Activated CD8-positive, alpha-beta memory T cell treated with anti-CD3 and anti-CD28 coated beads, Interleukin-2, amount 50 U/mL, for 4 hours (primary cell): ENCODE measurements at places on chromosomes 3 and 15.

DNA sequence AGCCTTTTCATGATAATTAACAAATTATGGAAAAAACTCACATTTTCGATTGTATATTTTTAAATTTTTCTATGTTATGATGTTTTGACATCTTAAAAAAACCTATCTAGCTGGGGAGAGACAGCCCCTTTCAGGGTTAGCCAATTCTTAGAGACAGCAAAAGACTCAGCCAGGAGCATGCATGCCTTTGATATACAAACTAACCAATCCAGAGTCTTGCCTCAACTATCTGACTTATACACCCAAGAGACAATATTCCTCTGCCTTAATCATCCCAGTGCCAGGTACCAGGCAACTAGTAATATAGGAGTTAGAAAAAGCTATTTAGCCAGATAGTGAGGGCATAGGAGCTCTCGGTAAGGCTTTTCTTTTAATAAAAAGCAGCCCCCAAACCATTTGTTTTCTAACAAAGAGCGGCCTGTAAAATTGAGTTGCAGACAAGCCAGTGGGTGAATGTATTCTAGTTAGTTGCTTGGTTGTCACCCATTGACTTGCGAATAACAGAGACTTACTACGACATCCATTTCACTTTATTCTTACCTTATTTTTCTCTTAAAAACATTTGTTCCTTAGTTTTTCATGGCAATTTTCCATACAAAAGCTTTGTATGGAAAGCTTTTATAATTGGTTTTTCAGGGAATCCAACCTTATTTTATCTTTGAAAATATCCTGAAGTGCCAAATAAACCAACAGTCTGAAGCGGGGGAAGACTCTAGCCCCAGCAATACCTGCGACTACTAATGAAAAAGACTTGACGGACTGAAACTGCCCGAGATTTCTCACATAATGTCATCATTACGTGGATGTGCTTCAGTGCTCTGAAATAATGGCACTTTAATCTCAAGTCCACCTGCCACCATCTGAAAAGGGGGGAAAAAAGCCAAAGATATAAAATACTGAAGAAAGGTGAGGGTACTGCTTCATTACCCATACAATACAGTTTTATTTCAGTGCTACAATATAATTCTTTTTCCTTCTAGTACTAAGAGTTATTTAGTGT lies 64.6 kb upstream of the ATP2C1 start:
- no peak for DNase-seq

GRCh38 chr15:70337277-70338186 lies 239.8 kb upstream of the TLE3 start:
- DNase-seq: no peak

DNA sequence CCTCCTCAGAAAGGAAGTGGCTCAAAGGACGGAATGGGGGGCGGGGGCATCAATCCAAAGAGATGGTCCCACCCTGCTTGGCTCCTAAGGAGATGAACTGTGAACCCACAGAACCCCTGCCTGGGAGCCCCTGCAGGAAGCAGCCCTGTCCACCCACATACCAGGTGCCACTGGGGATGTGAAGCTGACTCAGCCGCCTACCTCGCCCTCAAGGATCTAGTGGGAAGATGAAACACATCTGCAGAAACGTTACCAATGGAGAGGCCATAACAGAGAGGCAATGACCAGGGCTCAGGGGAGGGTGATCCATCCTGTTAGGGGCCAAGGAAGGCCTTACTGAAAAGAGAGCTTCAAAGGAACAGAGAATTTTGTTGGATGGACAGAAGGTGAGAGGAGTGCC lies 35.1 kb downstream of the EAF1 start:
- DNase-seq: no peak

DNA sequence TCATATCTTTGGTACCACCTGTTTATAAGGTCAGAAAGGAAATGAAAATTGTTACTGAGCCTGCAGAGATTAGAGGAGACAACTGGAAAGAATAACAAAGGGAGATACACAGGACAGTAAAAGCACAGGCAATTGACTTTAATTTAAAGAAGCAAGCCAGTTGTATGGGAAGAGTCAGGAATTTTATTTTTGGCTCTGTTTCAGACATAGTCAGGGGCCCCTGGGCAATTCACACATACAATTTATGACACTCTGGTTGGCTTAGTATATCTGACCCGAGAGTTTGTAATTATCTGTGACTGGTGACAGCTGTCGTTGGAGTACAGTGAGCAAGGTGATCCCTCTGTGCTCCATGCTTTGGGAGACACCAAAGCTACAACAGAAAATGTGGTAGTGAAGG lies 591.9 kb upstream of the NECTIN3 start:
- no peak for DNase-seq

DNA sequence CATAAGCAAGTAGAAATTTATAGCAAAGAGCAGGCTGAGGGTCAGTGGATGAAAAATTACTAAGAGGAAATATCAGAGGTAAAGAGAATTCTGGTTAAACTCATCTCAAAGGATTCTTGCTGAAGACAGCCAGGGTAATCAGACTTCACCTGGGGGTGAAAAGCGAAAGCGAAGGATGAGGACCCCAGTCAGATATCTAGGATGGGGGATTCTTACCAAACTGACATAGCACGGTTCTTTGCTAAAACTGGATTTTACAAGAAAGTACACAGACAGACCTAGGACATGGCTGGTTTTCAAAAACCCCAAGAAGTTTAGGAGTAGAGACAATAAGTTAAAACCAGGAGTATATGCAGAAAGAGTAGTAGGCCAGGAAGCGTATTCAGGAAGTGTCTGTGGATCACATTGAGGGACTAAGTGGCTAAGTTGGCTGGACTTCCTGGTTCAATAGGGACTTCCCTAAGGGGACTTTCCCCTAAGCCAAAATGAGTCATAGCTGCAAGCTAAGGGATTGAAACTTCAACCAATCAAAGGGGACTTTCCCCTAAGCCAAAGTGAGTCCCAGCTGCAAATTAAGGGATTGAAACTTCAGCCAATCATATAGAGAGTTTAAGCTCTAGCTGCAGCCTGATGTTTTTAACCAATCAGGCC lies 2.4 kb upstream of the CFAP91 start:
- no peak for DNase-seq

DNA sequence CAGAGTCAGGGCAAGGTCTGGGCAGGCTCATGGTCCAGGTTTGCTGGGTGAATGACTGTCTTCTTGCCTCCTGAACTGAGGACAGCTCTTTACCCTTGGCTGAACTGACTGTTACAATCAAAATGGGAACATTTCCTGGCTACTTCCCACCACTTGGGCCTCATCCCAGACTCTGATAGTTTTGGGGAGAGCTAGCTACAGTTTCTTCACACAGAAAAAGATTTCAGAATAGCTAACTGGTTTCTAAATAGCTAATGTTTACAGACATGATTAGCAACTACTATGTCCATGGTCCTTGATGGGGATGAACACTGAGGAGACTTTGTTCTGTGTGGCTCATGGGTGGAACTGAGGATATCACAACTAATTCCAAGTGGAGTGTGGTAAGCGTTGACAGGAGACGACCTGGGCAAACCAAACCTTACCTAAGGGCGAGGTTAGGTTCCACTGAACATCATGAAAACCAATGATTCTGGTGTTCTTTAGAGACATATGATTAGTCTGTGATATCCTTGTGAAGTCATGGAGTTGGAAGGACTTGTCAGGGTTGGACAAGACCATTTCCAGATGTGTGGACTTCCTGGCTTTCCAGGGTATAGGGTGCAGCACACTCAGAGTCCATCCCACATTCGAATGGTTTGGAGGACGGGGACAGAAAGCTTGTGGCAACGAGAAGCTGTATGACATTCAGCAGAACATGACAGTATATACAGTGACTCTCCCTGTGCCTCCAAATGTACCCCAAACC lies 7.3 kb downstream of the ALPK3 start:
- no peak for DNase-seq

GRCh38 chr15:76056931-76057330 lies 2.9 kb upstream of the TMEM266 start:
- DNase-seq: no peak

- DNase-seq: no peak
These were observed 418.6 kb upstream of the ONECUT1 start for GRCh38 chr15:53208751-53209150.

- DNase-seq: no peak
These were observed 56.8 kb downstream of the ZNF148 start for GRCh38 chr3:125318167-125318865.

- no peak for DNase-seq
These were observed 523.1 kb upstream of the TGFBR2 start for GRCh38 chr3:30083315-30083714.

DNA sequence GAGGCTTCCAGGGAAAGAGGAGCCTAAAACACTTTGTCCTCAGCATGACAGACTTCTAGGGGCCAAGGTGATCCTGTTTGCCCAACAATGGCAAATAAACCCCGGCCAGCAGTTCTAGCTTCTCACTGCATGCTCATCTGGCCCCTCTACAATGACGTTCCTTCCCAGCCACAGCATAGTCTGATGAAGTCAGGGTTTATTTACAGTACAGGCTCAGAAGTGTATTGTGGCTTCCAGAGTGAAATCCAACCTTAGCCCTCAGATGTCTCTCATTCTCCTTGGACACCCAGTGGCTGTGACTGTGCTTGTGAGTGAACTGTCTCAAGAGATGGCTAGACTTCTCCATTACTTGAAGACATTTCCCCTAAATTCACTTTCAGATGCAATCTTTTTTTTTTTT lies 40.8 kb downstream of the BFSP2 start:
- DNase-seq: no peak

DNA sequence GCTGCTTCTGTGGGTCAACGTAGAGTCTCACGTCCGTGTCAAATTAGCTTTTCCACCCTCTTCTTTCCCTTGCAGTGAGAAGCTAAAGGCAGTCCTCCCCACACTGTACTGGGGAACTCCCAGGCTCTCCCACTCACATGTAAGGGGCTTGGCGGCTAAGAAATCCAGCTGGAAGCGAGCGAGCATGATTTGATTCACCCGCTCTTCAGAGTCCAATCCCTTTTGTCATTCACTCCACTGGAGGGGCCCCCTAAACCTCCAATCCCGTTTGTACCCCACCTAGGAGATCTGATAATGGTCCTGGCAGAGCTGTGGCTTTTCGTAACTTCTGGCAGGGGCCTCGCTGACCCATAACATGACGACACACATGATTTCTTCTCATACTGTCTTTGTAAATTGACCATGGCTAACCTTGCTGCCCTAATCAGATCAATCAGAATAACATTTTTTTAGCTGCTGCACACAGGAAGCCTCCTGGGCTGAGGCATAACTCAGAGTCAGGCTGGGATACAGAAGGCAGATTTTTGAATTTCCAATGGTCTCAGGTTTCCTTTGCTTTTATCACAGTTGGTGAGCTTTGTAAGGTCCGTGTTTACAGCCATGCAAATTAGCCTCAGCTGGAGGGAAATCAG lies 235.2 kb downstream of the GREM1 start:
- no peak for DNase-seq

- DNase-seq: no peak
These were observed 612.8 kb downstream of the MCTP2 start for GRCh38 chr15:94844198-94844537.

- DNase-seq: no peak
These were observed 24.8 kb upstream of the PDCD6IP start for GRCh38 chr3:33773637-33774036.

DNA sequence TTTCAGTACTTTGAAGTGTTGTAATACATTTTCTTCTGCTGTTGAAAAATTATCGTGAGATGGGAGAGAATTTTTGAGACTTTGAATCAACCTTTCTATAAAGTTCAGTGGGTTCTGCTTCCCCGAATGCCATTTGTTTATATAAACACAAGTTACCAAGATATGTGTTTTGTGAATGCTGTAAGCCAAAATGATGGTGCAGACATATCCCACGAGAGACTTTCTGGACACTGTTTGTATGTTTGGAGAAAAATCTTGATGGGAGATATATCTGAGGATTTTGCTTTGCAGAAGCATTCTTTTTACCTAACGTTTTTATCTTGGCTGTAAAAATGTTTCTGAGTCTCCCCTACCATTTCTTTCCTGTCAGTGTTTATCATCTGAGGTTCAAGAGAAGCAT lies 526.6 kb upstream of the ZNF717 start:
- DNase-seq: no peak

DNA sequence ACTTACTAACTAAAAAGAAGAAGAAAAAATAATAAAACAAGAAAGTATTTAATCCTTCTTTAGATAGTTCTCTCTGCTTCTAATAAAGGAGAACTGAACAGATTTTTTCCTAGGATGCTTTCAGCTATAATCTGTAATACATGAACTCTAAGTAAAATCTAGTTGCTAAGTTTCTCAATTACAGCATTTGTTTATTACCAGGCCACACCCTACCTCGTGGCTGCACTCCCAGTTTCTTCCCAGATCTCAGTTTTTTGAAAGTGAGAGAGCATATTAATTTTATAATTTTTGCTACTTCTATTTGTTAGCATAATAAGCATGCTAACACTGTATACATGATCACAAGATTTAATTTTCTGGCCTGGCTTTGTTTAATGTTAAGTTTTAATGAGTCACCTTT lies 258.3 kb downstream of the IL5RA start:
- no peak for DNase-seq

GRCh38 chr15:95944193-95944592 lies 386.3 kb upstream of the NR2F2 start:
- no peak for DNase-seq

GRCh38 chr3:85342915-85343314 lies 384.1 kb downstream of the CADM2 start:
- DNase-seq: no peak

DNA sequence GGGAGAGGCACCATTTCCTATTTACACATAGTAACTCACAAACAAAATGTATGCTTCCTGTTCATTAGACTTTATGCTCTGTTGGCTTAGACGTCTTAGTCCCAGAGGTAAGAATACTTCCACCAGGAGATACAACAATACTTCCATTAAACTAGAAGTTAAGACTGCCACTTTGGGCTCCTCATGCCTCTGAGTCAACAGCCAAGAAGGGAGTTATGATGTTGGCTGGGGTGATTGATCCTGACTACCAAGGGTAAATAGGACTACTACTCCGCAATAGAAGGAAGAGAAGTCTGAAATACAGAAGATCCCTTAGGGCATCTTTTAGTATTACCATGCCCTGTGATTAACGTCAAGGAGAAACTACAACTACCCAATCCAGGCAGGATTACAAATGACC lies 43.5 kb upstream of the ABI3BP start:
- DNase-seq: no peak

DNA sequence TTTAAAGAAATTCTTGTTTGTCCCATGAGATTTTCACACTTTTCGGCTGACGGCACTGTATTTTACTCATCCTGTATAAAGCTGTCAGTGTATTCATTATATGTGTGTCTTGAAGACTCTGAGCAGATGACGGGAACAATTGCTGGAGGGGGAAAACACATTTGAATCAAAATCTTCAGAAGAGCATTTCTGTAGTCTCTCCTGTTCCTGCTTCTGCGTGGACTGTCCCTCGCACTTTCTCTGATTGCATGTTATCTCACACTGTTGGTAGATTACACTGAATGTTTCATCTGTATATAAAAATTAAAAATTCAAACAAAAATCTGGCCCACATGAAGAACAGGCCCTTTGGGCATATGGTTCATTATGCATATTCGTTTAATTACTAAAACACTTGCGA lies 184.9 kb downstream of the MCTP2 start:
- DNase-seq: no peak
